ENCODE measurements at places on chromosomes 13 and 19. TPM values are rescaled to one million over a fixed set of nuclear protein-coding genes. Genes with fewer than 3 reads are reported as not detected.

DNA sequence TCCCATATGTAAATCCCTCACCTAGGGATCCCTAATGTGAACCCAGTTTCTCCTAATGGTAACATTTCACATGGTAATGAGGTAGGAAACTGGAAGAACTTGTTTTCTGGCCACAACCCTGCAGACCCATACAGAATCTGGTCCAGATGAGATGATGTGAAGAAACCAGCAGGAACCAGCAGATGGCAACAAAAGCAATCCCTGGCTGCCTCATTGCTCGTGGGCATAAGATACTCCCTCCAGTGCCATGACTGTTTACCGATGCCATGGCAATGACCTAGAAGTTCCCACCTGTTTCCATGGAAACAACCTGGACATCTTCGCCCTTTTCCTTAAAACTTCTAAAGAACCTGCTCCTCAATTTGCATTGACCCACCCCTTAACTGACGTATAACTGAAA is 1.4 kb upstream of the CD209 start:
- no peaks in the 10 kb centered on the region for H3K4me1 ChIP-seq
- H3K27ac ChIP-seq, result no peak overlapping the region
- DNase-seq, result no peak
- no peak overlapping the region for H3K4me3 ChIP-seq

DNA sequence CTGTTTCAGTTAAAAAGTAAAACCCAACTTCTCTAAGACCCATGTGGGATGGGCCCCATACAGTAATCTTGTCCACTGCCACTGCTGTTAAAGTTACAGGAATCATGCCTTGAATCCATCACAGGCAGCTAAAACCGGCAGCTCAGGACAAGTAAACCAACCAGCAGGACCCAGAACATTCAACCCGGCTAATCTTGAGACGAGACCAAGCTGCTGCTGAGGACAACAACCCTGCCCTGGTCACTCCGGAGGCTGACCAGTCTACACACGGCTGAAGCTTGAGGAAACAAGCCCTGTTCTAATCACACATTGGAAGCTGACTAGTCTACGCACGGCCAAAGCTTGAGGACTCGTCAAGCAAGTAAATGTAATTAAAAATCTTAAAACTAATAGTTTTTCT is 105.2 kb upstream of the ZNF492 start:
- H3K4me1 ChIP-seq, result no peaks in the 10 kb centered on the region
- no peaks in the 10 kb centered on the region for H3K36me3 ChIP-seq
- no peak overlapping the region for H3K4me3 ChIP-seq

DNA sequence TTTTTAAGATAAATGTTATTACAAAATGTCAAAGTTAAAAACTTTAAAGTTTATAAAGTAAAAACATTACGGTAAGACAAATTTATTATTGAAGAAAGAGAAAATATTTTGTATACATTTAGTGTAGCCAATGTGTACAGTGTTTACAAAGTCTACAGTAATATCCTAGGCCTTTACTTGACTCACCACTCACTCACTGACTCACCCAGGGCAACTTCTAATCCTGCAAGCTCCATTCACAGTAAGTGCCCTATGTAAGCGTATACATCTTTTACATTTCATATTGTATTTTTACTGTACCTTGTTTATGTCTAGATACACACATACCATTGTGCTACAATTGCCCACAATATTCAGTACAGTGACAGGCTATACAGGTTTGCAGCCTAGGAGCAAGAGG is 448.2 kb downstream of the KCTD12 start:
- H3K27me3 ChIP-seq, result no peaks in the 10 kb centered on the region
- H3K4me3 ChIP-seq, result no peak overlapping the region
- H3K27ac ChIP-seq, result no peak overlapping the region
- H3K36me3 ChIP-seq, result no peaks in the 10 kb centered on the region

DNA sequence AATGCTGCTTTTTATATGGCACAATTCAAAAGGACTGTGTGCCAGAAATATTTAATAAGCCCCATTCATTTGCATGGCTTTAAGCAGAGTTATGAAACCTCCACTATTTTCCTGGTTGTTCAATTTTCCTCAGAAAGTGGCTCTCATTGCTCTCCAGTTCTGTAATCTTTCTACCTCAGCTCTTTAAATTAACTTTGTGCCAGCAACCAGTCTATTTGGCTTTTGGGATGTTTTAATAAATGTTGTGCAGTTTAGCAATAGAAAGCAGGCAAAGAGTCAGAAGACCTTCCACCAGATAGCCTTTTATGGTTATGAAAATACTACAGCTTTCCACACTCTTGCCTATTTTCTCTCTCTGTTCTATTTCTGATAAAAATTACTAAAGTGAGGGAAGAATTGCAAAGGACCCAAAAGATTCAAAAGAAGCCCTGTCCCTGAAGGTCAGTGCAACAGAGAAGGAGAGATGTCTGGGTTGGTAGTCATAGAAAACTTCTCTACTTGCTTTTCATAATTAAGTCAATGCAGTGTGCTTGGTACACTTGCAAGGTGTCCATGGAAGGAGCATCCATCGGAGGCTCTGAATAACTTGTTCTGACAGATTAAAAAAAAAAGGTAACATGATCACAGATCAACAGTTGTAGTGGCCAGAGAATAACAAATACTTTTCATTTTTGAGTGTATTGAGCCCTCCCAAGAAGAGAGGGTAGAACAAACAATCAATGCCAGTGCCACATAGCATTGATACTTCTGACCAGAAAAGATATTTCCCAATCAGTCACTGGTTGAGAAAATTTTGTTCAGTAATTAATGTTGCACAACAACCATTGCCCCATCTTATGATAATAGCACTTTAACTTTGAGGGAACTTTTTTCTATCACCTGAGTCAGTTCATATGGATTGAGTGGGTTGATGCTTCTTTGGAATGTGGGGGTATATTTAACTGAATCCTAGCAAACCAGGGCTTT is 48.4 kb upstream of the SPRY2 start:
- H3K27ac ChIP-seq, result no peak overlapping the region
- peaks cover 15% of the 10 kb centered on the region for H3K4me1 ChIP-seq
- no peak for DNase-seq
- no peaks in the 10 kb centered on the region for H3K36me3 ChIP-seq
- H3K27me3 ChIP-seq, result peaks cover 4% of the 10 kb centered on the region

Gene KASH5
- total RNA-seq, result not detected

Gene ITPKC
- total RNA-seq, result 4.7 TPM

DNA sequence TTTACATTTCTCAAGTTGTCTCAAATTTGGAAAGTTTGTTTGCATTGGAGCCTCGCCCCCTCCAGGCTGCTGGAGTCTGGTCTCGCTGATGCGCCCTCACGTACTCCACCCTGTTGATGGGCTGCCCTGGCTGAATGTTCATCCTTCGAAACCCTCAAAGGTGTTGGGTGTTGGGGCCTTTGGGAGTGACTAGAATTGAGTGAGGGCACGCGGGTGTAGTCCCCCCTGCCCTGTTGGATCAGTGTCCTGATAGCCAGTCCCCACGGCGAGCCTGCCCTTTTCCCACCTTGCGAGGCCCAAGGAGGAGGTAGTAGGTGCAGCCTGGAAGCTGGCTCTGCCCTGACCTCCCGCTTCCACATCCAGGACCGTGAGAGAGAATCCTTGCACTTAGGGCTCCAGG is 14.8 kb downstream of the TFDP1 start:
- DNase-seq, result no peak
- no peak overlapping the region for H3K4me3 ChIP-seq
- peaks cover 27% of the 10 kb centered on the region for H3K4me1 ChIP-seq
- H3K27me3 ChIP-seq, result no peaks in the 10 kb centered on the region
- H3K27ac ChIP-seq, result no peak overlapping the region

DNA sequence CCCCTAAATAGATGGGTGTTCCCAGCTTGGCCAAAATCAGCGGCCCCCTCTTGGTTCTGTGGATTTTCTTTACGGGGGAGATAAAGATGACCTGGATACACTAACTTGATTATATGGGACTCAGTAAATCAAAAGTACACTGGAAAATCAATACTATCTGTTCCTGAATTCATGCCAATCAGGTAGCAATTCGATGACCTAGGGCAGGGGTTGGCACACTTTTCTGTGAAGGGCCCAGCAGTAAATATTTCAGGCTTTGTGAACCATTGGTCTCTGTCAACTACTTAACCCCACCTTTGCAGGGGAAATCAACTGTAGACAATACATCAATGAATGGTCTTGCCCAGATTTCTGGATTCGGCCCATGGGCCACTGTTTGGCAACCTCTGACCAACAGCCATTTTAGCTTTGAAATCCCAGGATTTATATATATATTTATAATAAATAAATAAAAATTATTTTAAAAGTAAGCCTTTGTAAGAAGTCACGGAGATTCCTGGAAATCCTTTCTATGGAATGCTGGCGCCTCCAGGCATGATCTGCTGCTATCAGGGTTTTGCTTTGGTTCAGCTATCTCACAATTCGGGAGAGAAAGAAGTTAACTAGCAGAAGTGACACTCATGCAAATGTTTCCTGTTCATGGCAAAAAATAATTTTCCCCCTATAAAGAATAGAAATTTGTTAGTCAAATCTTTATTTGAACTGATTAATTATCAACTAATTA is 32.8 kb downstream of the SLC15A1 start:
- H3K4me3 ChIP-seq, result no peak overlapping the region
- H3K27me3 ChIP-seq, result peaks cover 4% of the 10 kb centered on the region
- no peak overlapping the region for H3K27ac ChIP-seq

All from activated CD8-positive, alpha-beta T cell treated with anti-CD3 and anti-CD28 coated beads, Interleukin-2, amount 10 ng/mL, durations not matched to agents 7 days and 5 days (primary cell).